ENCODE measurements at places on chromosomes 2 and 18.

GRCh38 chr2:201378496-201379397 is 21.6 kb upstream of the FLACC1 start:
- peak; percentile 53 for DNase-seq

GRCh38 chr2:156553714-156554442 is 117.7 kb downstream of the GPD2 start:
- DNase-seq, result no peak

- no peak for DNase-seq
Observed at GRCh38 chr2:226971084-226971483, 135.2 kb downstream of the RHBDD1 start.

GRCh38 chr2:188524519-188525113 is 232.9 kb downstream of the GULP1 start:
- peak; percentile 81 for DNase-seq

GRCh38 chr2:112881217-112881985 is 29.6 kb upstream of the IL37 start:
- peak; percentile 96 for DNase-seq

GRCh38 chr2:19988600-19988999 is 1.3 kb downstream of the WDR35 start:
- DNase-seq, result no peak

DNA sequence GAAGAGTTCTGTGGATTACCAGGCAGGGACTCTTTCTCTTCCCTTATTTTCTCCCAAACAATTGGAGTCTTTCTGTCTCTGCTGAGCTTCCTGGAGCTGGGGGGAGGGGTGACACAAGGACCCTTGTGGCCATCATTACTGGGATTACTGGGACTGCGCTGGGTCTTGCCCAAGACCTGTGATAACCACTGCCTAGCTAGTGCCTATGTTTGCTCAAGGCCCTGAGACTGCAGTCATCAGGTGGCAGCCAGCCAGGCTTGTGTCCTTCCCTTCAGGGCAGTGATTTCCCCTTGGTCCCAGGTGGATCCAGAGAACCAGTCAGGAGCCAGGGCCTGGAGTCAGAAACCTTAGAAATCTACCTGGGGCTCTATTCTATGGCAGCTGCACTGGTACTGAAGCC is 355.6 kb downstream of the PARD3B start:
- DNase-seq, result peak; percentile 18

DNA sequence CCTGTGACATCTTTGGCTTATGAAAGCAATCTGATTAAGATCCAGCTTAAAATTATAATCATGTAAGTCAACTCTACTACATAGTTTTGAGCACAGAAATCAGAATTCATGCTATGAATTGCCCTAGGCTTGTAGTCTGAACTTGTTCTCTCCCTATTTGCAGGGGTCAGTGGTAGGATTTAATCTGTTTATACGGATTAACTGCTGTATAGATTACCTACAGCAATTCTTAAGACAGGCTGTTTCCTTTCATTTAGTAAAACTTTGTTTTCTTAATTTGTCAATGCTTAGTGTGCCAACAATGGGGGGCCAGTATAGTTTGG is 287.9 kb downstream of the PDE11A start:
- DNase-seq, result no peak

DNA sequence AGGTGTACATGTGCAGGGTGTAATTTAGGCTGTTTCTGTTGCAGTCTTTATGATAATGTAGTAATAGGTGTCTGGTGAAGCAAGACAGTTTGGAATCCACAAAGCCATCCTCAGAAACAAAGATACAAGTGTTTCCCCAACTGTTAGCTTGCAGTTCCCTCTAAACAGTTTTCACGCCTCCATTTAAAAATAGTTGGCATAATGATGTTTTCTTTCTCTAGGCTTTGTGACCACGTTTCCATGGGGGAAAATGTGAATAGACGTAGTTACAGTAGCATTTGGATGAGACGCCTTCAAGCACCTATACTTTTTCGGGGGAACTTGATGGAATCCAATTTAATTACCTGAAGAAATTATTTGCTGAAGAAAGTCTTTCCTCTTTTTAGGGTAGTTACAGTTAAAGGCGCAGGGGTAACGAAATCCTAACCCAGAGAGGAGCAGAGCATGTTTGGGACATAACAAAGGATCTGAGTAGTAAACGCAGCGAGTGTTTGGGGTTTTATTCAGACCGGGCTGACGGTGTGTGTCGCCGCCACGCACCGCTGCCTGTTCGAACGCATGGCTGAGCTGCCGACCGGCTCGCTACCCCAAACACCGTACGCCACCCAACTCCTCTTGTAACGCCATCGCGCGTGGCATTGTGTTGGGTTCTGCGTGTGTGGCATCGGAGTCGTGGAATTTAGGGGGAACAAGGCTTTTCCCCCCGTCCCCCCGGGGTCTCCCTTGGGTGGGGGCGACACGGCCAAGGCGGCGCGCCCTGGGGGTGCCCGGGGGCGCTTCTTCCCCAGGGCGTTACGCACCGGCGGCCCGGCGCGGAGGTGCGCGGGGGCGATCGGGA is 681 bp upstream of the NRP2 start:
- peak; percentile 31 for DNase-seq

- DNase-seq, result no peak
Observed at GRCh38 chr2:76415821-76416220, 705.1 kb upstream of the GCFC2 start.

DNA sequence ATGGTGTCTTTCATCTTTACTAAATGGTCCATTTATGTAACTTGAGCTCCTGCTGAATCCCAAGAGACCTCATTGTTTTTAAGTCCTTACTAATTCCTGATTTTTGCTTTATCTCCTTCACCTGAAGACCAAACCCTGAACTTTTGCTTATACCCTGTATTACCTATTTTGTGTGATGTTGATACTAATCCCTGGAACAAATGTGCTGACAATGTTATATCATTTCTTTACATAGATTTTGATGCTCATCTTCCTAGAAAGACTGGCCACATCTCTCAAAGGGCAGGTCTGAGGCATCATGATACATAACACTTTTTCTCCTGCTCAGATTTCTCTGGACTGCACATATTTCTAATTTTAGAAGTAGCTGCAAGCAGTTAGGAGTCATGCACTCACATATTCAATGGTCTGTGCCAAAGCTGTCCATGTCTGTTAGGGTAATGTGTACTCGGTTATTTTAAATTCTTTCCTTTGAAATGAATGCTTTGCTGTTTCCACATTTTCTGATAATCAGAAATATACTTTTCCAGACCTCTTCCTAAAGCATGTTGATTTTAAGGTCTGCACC is 427.9 kb upstream of the HNRNPA3 start:
- DNase-seq, result no peak

DNA sequence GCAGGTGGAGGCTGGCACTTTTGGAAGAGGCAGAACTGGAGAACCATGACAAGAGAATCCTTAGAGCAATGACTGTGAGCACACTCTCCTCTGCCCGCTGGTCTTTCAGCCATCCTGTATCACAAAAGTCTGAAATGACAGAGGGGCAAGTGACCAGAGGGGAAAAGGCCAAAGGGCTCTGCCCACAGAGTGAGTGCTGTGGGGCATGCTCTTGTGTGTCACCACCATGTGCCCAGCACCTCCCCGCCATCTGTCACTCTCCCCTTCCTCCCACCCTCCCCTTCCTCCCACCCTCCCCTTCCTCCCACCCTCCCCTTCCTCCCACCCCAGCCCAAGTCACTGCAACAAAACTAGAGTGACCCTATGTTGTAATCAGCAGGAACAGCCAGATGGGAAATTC is 31.9 kb downstream of the DAW1 start:
- DNase-seq, result no peak

DNA sequence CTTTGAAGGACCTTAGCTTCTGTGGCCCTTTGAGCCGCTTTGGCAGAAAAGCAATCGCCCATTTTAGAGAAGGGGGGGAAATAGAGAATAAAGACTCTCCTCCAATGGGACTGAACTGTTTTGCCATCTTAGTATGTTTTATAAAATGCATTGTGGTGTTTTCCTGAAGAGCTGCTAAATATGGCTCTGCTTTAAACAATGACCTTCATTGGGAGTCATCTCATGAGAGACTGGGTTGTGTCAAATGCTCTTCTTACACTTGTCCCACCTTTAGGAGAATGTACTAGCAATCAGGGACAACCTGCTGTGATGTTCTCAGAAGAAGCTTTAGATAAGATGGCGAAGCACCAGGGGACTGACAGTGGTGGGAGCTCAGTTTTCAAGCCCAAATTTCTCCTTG is 418.9 kb upstream of the POU3F3 start:
- no peak for DNase-seq

DNA sequence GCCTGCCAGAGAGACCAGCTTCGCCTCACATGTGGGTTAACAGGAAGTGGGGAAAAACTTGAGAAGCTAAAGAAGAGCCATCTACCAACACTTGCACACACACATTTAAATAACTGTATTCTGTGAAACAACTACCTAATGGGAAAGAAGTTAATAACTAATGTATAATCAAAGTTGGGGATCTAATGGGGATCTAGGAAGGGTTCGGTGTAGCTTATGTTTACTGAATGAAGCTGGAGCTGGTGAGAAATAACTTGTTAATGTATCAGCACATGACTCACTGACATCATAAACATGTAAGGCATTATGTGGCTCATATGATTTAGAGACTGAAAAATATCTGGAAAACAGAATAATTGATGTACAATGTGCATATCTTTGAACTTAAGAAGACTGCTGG is 421.3 kb upstream of the NXPH2 start:
- no peak for DNase-seq

DNA sequence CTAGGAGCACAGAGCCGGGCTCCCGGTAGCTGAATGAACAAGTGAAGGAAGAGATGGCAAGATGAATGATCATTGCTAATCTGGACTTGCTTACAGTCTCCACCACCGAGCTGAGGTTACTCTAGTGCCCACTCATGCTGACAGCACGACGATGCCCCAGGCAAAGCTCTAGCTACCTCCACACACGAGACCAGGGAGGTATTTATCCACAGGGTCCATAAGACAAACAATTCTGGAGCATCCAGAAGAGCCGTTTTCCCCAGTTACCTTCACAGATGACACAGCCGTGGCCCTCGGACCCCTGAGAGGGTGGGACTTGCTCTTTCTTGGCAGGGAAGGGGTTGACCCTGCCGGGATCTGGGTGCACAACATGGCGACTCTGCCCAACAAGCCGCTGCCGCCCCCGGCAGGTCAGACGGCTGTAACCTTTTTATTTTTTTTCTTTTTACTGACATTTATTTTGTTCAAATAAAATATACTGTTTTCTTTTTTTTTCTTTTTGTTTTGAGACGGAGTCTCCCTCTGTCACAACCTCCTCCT is 120.3 kb downstream of the PXDN start:
- DNase-seq, result no peak

DNA sequence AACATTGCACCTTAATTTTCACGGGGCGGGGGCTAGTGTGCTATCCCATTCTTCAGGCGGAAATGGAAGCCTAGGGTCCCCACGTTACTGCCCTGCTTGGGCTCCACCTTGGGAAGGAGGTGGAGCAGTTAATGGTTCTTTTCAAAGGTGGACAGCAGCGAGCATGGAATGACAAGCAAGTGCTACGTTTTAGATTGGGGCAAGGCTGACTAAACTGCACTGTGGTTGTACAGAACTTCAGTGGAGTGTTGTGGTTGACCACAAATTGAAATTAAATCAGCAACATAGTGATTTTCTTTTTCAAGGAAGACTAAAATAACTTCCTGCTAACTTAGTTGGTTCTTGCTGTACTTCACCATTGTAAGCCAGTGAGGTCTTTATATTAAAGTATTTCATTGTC is 47.0 kb downstream of the CHRNA1 start:
- no peak for DNase-seq

- DNase-seq, result peak; percentile 59
Observed at GRCh38 chr2:161250864-161251436, 57.3 kb upstream of the PSMD14 start.

DNA sequence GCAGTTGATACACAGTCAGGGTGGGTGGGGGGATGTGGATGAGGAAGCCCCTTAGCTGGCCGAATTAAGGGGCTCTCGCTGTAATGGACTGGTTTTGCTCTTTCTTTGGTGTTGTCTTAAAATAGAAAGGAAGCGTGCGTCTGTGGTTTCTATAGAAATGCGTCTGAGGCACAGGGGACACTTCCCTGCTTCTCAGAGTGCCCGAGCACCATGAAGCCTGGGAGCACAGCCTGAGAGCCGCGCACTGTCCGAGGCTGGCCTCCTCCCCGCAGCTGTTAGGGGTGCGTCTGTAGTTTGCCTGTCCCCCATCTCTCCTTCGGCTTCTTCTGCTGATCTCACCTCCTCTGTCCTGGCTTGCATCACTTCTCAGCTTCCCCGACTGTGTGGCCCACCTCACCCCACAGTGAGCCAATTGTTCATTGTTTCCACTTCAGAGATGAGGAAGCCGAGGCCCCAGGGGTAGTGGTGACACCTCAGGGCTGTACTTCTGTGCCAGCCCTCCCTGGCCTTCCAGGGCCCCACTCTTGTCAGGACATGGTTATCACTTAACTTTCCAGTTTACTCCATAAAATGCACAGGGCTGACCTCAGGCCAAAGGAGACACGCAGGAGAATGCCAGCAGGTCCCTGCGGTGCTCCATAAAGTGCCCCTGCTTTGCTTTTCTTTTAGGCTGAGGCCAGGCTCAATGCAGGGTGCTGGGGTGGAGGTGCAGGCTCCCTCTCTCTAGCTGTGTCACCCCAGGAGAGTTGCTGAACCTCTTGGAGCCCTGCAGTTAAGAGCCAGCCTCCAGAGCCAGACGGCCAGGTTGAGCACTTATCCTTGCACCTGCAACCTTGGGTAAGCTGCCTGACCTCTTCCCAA is 210.6 kb downstream of the SEPTIN10 start:
- DNase-seq, result no peak

DNA sequence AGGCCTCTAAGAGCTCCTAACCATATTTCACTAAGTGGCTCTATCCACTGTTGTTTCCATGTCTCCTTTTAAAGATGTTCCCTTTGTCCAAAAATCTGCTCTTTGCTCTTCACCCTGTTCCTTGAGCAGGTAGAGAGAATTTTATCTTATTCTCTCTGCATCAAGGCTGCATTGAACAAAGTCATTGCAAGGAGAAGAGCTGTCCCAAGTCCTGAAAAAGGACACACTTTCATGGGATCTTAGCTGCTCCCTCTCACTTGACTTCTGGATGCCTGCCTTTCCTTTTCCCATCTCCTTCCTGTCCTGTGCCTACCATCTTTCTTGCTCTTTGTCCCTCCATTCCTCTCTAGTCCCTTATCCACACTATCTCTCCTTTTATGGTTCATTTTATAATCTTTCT is 235.2 kb upstream of the THSD7B start:
- DNase-seq, result no peak

DNA sequence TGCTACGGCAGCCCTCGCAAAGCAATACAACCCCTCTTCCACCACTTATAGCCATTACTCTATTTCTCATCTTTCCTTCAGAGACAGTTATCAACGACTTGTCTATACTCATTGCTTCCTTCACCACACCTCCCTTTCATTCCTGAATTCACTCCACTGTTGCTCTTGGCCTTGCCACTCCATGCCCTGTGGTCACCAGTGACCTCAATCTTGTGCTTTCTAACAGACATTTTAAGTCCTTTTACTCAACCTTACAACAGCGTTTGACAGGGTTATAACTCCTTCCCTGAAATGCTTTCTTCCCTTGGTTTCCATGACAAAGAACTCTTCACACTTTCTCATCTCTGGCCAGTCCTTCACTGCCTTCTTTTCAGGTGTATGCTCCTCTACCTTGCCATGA is 90.6 kb upstream of the CCDC141 start:
- no peak for DNase-seq

GRCh38 chr2:190327867-190328572 is 8.4 kb upstream of the HIBCH start:
- no peak for DNase-seq
